Heart right ventricle (tissue), 16 donors: ENCODE measurements at places on chromosomes 1 and 21.
A peak's percentile ranks its signal among the peaks of the same experiment; 100 is the strongest.

DNA sequence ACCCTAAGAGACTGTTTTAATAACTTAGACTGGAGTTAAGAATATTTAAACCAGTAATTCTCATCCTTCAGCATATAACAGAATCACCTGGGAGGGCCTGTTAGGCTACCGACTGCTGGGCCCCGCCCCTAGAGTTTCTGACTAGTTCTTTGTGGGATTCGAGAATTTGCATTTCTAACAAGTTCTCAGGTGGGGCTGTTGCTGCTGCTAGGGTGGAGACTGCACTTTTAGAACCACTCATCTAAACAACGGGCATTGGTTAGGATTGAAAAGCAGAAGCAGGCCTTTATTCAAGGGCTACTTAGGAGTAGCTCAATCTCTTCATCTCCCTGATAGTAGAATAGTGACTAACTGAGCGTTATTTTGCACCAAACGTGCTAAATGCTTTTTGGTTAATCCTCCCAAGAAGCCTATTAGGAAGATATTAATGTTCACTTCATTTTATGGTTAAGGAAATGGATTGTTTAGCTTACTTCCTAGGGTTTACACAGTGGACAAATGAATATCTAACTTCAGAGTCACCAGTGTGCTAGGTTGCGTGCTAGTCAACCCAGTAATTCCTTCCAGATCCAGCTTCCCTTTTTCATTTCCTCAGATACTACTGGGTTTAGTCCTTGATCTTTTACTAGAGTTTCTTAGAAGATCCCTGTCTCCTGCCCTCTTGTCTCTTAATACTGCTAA, 31.1 kb upstream of the UAP1 start:
- DNase-seq: no peak

DNA sequence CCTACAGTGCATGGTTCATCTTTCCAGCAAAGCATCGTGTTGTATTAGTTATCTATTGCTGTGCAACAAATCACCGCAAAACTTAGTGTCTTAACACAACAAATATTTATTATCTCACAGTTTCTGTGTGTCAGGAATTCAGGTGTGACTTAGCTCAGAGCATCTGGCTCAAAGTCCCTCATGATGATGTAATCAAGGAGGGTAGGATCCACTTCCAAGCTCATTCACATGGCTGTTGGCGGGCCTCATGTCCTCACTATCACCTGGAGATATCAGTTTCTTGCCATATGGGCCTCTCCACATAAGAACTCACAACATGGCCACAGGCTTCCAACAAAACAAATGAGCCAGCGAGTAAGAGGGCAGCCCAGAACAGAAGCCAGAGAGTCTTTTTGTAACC, 135.6 kb upstream of the GJB5 start:
- no peak for DNase-seq

- DNase-seq: no peak
Observed at GRCh38 chr1:85762804-85763203, 54.6 kb upstream of the ZNHIT6 start.

GRCh38 chr1:66335125-66335524, 198.8 kb upstream of the SGIP1 start:
- no peak for DNase-seq

DNA sequence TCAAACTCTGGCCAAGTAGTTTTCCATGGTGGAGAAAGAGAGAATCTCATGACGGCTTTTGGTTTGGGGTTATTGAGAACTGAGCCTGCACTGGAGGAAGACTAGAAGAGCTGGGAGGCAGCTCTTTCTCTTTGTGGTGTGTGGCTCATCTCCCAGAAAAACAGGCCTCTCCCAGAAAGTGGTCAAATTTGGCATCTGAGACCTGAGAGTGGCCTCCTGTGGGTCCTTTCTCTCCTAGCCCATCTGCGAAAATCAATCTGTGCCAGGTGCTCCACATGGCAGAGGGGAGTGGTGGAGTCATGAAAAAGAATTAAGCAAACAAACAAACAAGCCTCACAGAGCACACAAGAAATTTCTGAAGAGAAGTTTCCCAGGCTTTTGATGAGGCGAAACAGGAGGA, 305.0 kb downstream of the ST6GALNAC3 start:
- DNase-seq: no peak

- DNase-seq: no peak
Observed at GRCh38 chr1:116346943-116347673, 25.9 kb upstream of the ATP1A1 start.

DNA sequence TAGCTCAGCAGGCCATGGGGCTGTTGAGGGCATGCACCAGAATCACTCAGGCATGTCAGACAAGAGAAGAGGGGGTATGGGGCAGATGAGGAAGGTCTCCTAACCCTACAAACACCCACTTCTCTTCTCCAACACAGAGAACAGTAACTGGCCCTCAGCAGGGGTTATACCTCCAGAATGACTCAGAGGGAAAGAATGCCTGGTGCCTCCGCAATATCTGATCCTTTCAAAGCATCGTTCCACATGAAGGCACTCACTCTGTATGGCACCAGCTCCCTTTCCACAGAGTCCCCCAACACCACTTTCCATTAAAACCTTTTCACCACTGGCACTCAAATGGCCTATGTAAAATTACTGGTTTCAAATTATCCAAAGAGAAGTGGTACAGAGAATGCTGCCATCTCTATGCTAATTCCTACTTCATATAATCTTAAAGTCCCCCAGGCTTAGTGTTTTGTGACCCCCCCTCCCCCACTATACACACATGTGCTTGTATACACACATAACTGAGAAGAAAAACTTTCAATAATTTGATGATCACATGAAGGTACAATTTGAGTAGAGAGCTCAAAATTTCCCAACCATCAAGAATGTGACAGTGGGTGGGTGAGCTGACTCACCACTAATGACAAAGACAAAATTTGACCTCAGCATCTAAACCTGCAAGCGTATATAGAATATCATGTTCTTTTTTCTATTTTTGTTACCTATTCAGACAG, 91.5 kb downstream of the SIPA1L2 start:
- DNase-seq: no peak

GRCh38 chr1:64956733-64957441, 9.5 kb downstream of the JAK1 start:
- DNase-seq: no peak

- no peak for DNase-seq
Observed at GRCh38 chr1:60425528-60425927, 352.0 kb upstream of the C1orf87 start.

- no peak for DNase-seq
Observed at GRCh38 chr21:44886113-44887075, 12.9 kb upstream of the PTTG1IP start.

DNA sequence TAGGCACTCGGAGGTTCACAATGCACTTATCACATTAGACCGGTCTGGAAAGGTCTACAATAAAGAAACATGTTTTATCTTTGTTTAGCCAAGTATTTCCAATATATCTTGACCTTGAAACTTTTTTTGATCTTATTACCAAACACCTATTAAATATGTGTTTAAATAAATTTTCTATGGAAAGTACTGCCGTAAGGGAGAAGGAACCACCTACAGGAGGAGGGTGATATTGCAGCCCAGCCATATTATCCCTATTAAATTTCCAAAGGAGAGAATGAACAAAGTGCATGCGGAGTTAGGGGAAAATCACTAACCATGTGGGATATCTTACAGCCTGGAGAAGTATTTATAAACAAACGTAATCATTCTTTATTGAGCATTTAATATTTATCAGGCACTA, 14.5 kb downstream of the BRINP2 start:
- no peak for DNase-seq

DNA sequence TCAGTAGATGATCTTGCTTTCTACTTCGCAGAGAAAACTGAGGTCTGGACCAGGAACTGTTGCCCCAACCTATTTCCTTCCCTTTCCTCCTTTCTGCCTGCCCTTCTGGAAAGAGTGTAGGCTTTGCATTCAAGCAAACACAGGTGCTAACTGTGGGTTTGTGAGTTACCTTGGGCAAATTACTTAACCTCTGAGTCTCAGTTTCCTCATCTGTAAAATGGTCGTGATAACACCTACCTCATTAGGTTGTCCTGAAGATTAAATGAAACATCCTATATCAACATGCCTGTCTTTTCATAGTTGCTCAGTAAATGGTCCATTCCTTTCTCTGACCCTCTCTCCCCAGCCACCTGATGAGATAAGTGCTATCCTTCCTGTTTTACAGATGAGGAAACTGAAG, 9.5 kb upstream of the BLACAT1 start:
- no peak for DNase-seq

GRCh38 chr1:109765483-109765815, 1.7 kb upstream of the EPS8L3 start:
- DNase-seq: peak; percentile 3

DNA sequence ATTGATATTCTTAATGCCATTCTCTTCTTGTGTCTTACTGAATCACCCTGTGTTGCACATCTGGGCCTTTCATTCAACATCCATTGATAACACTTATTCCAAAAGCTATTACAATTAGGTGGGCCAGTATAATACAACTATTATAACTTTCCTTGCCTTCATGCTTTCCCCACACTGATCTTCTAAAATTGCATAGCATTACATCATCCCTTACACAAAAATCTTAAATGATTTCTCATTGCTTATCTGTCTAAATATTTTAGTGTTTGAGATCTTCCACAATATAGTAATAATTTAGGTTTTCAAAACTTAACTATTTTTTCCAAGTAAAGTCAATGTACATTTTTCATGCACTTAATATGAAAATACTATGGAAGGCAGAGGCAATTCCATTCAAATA, 1634.1 kb downstream of the PLA2G4A start:
- no peak for DNase-seq

GRCh38 chr1:172642970-172643369, 15.9 kb upstream of the FASLG start:
- DNase-seq: no peak

DNA sequence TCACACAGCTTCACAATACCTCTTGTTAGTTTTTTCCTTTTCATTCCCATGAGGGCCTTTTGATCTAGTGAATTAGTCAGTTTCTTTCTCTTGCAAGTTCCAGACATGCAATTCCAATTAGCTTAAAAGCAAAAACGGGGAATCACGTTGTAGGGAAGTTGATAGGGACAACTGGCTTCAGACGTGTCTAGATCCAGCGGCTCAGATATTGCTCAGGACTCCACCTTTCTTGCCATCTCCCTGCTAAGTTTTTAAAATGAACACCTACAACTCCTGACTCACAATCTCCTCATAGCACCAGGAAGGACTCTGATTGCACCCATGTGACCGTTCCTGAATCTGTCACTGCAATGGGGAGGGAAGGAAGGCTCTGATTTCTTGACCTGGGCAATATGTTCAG, 63.8 kb upstream of the ARHGAP29 start:
- DNase-seq: no peak

DNA sequence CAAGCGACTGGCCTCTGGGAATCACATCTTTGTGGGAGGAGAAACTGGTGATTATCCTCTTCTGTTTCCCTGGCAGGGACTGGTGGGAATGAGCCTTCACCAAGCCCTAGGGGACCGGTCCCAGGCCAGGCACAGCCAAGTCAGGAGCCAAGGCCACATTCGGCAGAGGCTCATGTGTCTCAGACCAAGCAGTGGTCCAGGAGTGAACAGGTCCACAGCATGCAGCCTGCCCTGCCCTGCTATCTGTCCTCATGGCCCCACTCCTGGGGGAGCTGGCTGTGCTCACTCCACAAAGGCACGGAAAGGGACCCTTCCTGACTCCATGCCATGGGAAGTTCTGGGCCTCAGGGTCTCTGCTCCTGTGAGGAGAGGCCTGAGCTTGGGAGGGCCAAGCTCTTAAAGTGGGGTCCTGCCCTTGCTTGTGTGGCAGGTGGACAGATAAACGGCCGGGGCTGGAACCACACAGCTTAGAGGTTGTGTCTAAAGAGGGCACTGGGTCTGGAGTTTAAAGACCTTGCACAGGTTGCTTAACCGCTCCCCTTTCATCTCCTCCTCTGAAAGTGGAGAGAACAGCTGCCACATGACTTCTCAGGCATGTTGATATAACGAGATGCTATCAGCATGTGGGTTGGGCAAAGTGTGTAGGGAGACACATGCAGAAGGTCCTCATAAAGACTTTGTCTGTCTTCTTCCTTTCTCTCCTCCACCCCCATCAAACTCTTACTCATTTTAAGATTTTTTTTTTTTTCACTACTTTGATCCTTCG, 57.5 kb downstream of the CASQ2 start:
- no peak for DNase-seq

GRCh38 chr1:203304919-203305808, at the start of gene BTG2:
Gene BTG2 (plus strand): TSS chr1:203305519. CDS start chr1:203305607, 88 bp downstream.
- DNase-seq: peak; percentile 94

- no peak for DNase-seq
Observed at GRCh38 chr21:44441581-44442265, 13.6 kb upstream of the LRRC3 start.

GRCh38 chr1:169849346-169850022, 44.2 kb downstream of the SCYL3 start:
- no peak for DNase-seq

- no peak for DNase-seq
Observed at GRCh38 chr1:11340233-11340632, 67.2 kb downstream of the UBIAD1 start.

DNA sequence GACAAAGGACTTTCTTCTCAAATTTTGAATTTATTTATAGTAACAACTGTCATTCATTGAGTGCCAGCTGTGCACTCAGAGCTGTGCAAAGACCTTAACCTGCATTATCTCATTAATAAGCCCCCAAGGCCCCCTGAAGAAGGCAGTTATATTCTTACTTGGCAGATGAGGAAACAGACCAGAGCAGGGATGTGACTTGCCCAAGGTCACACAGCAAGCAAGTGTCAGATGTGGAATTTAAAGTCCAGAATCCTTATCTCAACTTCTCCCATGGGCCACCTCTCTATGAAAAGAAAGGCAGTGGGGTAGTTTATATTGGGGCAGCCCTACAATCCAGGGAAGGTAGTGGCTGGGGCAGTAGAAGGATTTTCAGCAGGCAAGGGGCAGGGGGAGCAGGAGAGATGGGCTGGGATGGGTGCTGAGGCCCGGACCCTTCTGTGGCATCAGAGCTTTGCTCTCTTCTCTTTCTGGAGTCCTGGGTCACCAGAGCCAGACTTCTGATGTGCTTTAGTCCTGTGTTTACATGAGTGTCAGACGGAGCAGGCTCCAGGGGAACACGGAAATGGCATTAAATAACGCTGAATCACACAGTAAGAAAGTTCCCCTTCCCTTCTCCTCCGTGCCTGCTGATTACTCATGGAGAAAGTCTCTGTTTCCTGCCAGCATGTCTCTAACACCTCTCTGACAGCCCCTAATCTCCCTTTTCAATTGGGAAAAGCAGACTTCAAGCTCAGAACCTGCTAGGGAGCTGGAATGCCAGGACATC, 39.5 kb downstream of the EPHB2 start:
- DNase-seq: no peak
